Activated naive CD4-positive, alpha-beta T cell (primary cell): ENCODE measurements at places on chromosomes 3 and 15.

DNA sequence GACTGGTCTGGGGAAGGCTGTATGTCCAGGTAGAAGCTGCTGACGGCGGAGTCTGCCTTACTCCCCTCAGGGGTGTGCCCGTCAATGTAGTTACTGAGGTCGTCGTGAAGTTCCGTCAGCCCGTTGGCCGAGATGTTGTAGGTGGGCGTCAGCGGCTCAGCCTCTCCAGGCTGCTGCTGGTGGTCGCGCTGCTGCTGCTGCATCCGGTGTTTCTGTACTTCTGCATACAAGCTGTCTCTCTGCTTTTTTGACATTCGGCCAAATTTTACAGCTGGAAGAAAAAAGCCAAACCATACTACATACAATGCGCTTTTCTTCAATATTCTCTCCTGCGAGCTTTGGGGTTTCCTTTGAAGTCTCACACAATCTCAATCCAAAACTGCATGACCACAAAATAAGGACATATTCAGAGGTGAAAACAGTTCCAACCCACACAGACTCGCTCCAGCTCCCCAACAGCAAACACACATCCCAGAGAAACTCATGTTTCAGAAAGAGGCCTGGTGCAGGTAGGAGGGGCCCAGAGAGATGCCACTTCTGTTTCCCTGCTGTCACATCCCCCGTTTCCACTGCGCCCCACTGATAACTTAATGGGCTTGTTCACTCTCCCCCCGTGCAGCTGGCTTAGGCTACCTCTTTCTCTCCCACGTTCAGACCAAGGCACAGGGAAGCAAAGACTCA lies 32.5 kb upstream of the ICE2 start:
- DNase-seq: no peak

DNA sequence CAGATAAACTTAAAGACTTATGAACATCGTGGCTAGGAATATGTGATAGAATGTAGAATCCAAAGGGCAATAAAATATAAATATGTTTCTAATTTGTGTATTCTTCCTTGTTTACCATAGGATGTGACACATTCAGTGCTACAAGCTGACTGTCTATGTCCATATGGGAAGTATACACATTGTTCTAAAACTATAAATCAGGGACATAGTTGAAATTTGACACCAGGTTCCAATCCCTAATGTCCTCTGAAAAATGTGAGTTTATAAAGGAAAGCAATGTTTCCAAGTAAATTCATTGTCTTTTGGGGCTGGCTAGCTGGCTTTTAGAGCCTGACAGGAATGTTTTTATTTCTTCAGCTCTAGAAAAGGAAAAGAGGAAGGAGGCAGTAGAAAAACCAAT lies 273.6 kb downstream of the CNTN4 start:
- no peak for DNase-seq

DNA sequence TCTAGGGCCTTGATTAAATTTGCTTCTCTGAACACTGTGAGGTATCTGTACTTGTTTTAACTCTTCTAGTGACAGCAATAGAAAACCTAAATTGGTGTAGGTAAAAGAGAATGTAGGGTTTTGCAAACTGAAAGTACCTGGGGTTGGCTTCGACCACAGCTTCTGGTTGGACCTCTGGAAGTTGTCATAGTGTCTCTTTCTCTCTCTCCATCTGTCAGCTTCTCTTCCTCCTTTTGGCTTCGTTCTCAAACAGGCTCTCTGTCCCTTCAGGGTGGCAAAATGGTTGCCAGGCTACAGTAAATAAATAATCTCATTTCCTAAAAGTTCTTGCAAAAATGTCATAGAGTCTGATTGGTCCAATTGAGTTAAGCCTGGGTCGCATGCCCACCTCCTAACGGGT lies 149.3 kb upstream of the CTDSPL start:
- no peak for DNase-seq

DNA sequence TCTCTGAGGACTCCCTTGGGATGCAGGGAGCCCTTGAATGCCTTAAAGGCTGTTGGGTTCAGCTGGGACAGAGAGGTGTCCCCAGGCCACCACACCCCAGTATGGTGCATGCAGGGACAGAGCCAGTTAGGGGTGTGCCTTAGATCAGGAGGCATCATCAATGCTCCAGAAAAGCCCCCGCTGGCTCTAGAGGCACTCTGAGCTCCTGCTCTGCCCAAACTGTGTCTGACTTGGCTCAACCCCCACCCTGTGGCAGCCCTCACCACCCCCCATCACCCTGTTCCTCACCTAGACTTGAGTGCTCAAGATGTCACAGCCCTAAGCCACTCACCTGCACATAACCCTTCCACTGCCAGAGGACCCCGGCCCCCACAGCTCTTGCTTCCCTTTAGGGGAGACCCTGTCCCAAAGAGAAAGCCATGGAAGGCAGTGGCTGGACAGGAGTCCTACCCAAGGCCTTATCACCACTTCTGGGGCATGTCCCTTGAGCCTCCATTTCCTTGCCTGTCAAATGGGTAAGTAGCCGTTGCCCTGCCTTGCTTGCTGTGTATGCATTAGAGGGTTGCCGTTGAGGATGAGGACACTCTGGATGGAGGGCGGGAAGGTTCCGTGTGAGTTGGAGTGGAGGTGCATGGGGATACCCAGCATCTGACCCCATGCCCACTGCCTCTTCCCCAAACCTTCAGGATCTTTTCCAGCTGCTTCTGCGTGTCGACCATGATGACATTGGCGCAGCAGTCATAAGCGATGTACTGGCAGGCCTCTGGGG lies 41.4 kb downstream of the ACSBG1 start:
- no peak for DNase-seq

GRCh38 chr15:92681141-92681631 lies 25.6 kb upstream of the FAM174B start:
- DNase-seq: no peak
